ENCODE measurements at places on chromosomes 16 and 17.

- DNase-seq: no peak
Measured at GRCh38 chr16:78237841-78238240, 138.4 kb downstream of the WWOX start.

DNA sequence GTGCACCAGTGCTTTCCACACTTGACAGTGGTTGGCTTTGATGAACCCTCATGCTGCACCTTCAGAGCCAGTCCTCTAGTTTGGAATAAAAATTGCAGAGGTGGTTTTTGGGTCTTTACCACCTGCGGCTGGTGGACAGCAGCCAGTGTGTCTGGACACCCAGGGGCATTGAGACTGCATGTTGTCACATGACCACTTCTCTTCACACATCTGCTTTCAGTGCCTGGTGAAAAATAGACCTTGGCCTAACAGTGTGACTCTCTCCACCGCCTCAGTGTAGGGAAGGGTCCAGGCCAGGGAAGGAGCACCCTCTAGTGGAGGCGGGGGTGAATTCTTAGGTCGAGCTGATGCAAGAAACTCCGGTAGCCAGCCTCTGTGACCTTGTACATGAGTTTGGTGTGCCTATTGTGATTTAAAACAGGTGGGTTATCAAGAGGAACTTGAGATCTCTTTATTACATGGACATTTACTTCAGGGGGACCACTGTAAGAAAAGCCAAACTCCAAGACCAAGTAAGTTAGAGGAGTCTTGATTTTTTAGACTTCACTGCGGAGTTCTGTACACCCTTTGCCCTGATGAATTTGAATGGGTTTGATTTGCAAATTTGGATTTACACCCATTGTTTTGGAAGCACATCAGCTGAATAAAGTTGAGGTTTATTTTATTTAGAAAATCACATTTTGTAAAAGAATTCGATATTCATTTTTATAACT, 17.9 kb downstream of the GOSR2 start:
- DNase-seq: no peak

GRCh38 chr16:4968879-4969483, 10.9 kb downstream of the SEC14L5 start:
- DNase-seq: no peak

DNA sequence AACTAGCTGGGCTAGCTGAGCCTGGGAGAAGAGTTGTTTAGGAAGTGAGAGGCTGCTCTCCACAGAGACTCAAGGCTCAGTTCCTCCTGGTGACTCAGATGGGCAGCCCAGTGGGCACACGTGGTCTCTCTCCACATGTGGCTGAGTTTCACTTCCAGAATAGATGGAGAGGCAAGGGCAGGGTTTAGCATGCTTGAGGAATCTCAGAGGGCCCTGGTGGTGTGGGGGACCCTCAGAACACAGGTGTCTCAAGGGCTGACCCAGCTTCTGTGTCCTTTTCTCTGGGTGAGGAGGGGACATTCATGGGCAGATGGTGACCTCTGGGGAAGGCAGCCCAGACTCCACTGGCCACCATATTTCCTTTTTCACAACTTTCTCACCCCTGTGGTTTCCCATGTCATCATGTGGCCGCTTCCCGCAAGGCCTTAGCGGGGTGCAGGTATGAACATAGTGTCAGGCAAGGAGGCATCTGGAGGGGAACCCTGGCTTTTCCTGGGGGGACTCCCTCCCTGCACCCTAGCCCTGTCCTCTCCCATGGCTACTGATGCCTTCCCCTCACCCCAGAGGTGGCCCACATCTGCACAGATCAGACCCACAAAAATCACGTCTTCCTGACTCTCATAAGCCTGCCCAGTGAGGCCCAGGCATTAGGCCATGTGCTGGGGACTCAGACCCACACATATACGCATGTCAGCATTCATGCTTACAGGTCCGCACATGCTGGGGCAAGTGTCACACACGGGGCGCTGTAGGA, 3.3 kb downstream of the GRN start:
- DNase-seq: no peak

GRCh38 chr16:65005696-65006095, 116.2 kb downstream of the CDH11 start:
- DNase-seq: no peak

DNA sequence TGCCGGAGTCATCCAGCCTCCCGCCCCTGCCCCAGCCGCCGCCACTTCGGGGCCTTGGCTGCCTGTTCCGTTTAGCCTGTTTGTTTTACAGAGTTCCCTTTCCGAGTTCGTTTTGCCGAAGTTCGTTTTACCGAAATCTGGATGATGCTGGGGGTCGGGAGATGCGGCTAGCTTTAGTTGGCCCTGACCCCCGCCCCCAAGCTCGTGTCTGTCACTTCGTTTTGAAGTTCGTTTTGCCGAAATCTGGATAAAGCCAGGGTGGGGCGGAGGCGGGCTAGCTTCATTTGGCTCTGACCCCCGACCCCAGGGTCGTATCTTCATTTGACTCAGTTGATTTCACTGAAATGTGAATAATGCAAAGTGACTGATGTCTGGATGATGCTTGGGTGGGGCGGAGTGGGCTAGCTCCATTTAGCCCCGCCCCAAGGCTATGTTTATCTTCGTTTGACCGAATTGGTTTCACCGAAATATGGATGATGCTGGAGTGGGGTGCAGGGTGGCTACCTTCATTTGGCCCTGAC, 591 bp downstream of the PSMD7 start:
- DNase-seq: no peak

GRCh38 chr16:10232757-10233156, 50.5 kb upstream of the GRIN2A start:
- no peak for DNase-seq

- DNase-seq: no peak
Measured at GRCh38 chr17:76530095-76530723, 7.3 kb downstream of the CYGB start.

DNA sequence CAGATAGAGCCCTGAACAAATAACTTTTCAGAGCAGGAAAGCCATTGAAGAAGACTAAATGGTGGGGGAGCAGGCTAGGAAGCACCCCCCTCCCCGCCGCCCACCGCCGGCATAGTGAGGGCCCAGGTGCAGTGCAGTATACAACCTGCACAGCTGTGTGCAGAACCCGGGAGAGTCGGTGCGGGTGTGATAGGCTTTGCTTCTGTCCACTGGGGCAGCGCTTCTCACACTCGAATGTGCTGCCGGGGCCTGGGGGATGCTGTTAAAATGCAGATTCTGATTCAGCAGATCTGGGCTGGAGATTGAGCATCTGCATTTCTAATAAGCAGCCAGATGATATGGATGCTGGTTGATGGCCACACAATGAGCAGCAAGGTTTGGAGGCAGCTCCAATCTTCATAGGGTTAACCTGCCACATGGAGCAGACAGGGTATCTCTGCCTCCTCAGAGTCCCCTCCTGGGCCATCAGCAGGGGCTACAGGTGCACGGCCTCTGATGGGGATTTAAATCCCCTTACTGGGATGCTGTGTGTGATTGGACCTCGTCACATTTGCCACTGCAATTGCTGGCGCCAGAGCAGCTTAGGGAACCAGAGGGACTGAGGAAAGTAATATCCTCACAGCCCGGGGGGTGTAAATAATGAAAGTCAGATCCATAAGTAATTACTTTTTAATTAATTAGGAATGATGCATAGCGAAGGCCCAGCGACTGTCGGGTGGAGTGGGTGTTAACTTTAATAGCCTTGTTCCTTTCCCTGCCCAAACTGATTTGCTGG, 172.0 kb upstream of the RPL38 start:
- DNase-seq: no peak

- DNase-seq: peak; percentile 27
Measured at GRCh38 chr17:81566461-81567126, 14.4 kb upstream of the FAAP100 start.

GRCh38 chr17:28751600-28752366, 8.0 kb downstream of the TRAF4 start:
- DNase-seq: no peak

DNA sequence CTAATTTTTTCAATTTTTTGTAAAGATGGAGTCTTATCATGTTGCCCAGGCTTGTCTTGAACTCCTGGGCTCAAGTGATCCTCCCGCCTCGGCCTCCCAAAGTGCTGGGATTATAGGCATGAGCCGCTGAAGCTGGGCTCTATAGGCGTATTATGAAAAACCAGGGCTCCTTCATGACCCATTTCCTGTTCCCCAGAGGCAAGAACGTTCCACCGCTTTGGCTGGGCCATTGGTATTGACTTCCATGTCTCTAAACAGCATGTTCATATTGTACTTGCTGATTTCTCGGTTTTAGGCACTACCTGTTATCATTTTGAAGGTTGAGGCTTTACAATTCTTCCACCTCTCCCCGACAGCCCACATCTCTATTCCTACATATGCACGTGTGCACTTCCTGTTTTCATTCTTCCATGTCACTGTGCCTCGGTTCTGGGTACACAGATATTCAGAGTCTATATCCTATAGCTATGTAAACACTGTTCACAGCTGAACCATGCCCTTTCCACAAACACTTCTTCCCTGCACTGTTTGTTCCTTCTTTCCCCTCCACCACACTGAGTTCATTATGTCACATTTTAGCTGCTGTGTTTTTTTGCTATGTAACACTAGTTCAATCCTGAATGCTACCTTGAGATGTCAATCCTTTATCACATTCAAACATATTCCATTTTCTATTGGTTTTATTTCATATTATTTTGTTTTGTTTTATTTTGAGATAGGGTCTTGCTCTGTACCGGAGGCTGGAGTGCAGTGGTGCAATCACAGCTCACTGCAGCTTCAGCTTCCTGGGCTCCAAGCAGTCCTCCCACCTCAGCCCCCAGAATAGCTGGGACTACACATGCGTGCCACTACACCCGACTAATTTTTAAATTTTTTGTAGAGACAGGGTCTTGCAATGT, 16.8 kb upstream of the MAPK3 start:
- no peak for DNase-seq

GRCh38 chr16:3776316-3776715, 59.0 kb upstream of the TRAP1 start:
- DNase-seq: no peak

GRCh38 chr17:27466743-27467375, 10.6 kb downstream of the KSR1 start:
- DNase-seq: no peak

DNA sequence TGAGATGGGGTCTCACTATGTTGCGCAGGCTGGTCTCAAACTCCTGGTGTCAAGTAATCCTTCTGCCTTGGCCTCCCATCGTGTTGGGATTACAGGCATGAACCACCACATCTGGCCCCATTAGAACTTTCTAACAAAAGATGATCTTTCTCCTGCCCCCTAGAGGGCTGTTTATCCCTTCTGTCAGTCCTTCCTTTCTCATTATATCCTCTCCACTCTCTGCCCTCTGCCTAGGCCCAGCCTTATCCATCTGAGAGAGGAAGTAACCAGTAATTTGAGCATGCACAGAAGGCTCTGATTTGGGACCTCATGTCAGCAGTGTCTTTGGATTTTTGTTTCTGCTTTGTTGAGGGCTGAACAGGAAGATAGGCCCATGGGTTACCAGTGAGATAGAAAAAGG, 4.4 kb upstream of the DHX40 start:
- DNase-seq: no peak

DNA sequence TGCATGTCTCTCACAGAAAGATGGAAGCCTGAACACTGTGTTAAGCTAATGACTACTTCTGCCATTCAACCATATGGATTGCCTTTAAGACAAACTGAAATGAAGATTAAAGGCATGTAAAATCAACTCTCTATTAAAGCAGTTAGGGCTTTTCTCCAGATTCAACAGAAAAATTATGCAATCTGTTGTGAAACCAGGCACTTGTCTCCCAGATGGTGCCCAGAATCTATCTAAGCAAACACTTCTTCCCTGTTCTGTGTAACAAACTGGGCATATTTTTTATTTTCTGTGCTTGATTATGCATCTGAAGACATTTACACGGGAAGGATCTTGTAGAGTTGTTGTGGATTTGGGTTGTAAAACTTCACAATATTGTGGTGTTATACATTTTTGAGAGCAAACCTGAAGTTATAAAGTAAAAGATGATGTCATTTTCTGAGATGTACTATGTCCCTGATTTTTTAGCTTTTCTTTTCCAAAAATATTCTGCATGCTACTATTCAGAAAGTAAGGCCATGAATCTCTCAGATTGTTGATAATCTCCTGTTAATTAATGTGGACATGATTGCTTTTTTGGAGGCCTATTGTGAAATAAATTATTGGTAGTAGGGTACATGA, 1550.3 kb downstream of the CDH8 start:
- no peak for DNase-seq

DNA sequence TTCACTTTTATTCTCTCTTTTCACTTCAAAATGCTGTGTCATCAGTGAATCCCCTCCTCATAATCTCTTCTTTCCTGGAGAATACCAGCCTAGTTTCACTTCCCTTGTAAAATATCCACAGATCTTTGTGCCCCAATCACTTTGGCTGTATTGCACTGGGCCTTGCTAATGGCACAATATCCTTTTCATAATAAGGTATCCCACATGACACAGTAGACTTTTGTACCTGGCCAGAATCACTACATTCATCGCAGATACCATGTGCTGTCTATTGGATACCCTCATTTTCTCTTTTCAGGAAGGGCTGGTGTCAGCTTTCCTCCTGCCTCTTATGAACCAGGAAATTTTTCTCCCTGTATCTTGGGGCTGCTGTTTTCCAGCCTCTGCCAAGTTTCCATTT, 25.7 kb upstream of the TOX3 start:
- DNase-seq: no peak

DNA sequence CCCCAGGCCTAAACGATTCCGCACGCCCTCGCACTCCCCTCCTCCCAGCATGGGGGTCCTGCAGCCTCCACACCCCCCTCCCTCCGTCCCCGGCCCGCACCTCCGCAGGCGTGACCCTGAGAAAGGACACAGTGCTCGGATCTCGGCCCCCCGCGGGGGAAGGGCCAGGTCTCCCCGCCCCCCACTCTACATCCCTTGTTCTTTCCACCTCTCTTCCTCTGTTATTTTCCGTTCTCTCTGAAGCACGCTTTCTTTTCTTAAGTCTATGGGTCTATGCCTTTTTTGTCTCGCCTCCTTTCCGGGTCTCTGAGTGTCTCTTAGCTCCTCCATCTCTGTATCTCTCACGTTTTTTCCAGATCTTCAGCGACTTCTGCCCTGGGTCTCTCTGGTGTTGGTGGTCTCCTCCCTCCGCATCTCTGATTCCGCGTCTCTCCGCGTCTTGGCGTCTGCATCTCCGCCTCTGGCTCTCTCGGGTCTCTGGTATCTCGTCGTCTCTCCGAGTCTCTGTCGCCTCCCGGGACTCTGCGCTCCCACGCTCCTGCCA, 2.1 kb upstream of the HES7 start:
- DNase-seq: no peak

GRCh38 chr16:17160920-17161431, 309.8 kb downstream of the XYLT1 start:
- no peak for DNase-seq

- DNase-seq: no peak
Measured at GRCh38 chr17:65550075-65550662, 11.3 kb downstream of the AXIN2 start.

All from NCI-H1048 (cell line).